ENCODE measurements at places on chromosomes 3 and 15.

- no peak for DNase-seq
Measured at GRCh38 chr3:42163622-42164244, 72.6 kb downstream of the TRAK1 start.

DNA sequence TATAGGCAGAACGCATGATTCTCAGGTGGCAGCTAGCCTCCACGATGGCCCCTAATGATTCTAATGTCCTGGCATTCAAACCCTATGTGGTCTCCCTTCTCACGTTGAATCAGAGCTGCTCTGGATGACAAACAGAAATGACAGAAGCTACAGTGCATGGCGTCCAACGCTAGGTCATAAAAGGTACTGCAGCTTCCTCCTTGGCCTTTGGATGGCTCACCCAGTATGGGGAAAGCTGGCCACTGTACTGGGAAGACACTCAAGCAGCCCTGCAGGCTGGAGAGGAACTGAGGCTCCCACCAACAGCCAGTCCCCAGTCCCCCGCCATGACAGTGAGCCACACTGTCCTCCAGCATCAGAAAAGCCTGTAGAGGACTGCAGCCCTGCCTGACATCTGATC lies 286.3 kb downstream of the FAM43A start:
- no peak for DNase-seq

DNA sequence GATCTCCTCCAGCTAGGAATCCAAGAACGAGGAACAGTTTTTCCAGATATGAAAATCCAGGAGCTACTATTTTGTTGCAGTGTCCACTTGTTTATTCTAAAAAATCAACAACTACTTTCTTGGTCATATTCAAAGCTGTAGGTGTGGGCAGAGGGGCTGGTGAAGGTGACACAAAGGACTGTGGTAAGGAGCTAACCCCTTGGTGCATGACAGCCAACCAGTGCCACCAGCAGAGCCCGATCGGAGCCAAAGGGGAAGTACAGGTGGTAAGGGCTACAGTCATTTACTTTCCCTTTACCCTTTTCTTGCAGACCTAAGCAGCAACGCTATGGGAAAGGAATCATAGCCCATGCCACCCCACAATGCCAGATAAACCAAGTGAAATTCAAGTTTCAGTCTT lies 30.7 kb downstream of the PLA1A start:
- DNase-seq, result no peak

DNA sequence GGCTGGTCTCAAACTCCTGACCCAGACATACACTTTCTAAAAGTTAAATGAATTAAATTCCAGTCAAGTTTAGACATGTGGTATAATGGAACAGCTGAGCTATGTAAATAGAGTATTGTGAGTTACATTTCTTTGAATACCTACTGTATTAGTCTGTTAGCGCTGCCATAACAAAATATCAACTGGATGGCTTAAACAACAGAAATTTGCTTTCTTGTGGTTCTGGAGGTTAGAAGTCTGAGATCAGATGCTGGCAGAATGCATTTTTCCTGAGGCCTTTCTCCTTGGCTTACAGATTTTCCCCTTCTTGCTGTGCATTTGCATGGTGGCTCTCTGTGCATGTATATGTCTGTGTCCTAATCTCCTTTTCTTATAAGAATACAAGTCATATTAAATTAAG lies 101.5 kb upstream of the TGFBR2 start:
- no peak for DNase-seq

DNA sequence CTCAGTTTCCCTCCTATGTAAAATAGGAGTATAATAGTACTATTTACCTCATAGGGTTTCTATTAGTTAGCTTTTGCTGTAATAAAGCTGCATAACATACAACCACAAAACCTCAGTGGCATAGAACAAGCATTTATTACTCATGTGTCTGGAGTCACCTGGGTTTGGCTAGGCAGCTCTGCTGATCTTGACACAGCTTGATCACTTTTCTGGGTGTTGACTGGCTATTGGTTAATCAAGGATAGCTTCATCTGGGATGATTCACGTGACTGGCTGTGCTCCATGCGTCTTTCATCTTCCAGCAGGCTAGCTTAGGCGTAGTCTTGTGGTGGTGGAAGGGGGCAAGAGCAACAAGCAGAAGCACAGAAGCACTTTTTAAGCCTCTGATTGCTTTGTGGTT lies 112.6 kb downstream of the SQOR start:
- no peak for DNase-seq

DNA sequence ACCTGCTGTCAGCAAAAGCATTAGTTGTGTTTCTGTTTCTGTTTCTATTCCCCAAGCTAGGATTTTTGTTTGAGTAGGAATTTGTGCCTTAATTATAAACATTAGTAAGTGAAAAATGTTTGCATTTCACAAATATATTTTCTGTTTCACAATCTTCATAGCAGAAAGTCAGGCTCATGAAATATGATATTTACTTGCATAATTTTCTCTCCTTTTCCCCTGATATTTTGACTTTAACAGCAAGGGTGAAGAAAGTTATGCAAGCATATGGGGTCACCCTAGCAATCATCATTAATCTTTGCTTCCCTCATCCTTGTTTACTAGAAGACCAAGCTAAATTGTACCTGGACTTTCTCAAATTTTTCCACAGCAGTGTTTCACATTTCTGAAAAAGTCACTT lies 140.3 kb upstream of the SEMA6D start:
- DNase-seq, result no peak

DNA sequence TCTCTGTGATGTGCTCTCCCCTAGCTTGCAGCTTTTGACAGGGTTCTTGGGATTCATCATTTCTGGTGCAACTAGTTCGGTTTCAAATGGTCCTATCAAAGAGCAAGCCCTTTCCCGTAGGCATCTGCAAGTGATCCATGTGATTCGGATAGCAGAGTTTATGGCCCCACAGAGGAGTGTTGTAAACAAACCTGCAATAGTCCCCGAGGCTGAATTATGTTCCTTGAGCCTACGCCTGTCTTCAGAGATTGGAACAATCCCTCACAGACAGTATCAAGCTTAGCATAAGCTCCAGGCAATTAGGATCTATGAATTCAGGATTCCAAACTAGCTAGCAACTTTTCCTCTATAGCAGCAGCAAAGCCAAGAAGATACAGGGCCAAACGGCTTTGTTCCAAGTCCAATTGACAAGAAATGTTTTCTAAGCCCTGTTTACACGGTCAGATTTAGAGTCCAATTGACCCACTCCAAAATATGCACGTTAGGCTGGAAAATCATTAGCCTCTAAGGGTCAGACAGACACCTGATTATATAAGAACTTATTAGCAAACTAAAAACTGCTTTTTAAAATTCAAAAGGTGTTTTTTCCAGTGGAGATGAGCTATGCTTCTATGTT lies 24.8 kb downstream of the LNP1 start:
- no peak for DNase-seq

- no peak for DNase-seq
Measured at GRCh38 chr3:58534592-58535494, 2.1 kb downstream of the ACOX2 start.

GRCh38 chr3:18086760-18087159 lies 338.4 kb downstream of the SATB1 start:
- no peak for DNase-seq

- no peak for DNase-seq
Measured at GRCh38 chr3:150168698-150169097, 198.0 kb upstream of the PFN2 start.

GRCh38 chr3:133531981-133532380 lies 41.5 kb upstream of the CDV3 start:
- no peak for DNase-seq

Measured in right lung (tissue), 10 donors.